ENCODE measurements at places on chromosomes 4 and X. TPM values are rescaled to one million over a fixed set of nuclear protein-coding genes. Genes with fewer than 3 reads are reported as not detected.

The CXCL9 gene
- total RNA-seq, result 0.16 TPM

The HELQ gene
- 11.2 TPM for total RNA-seq

The RAP2C gene
- total RNA-seq, result 25.7 TPM

The TCEAL5 gene
- not detected for total RNA-seq

The NEIL3 gene
- total RNA-seq, result 0.32 TPM

The CENPE gene
- 1.2 TPM for total RNA-seq
